SW 1271 (cell line): ENCODE measurements at places on chromosomes 5 and 9.

GRCh38 chr9:70601000-70601951 is 186.8 kb upstream of the KLF9 start:
- no peak for DNase-seq

DNA sequence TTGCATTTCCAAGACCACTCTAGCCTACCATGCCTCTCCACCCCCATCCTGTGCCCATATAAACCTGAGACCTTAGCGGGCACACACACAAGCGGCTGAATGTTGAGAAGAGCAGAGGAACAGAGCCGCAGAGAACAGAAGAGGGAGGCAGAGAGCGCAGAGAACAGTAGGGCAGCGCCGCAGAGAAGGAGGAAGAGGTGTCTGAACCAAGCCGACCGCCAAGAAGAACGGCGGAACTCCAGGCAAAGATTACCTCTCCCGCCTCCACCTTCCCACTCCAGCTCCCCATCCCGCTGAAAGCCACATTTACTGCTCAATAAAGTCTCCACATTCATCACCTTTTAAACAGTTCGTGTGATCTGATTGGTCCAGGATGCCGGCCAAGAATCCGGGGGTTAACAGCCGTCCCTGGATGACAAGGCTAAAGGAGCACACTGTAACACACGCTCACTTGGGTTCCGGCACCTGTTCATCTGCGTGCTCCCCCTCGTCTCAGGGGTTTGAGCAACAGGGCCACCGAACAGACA is 33.2 kb downstream of the GRIN3A start:
- DNase-seq = no peak

GRCh38 chr5:135092476-135092875 is 58.4 kb upstream of the PITX1 start:
- no peak for DNase-seq

GRCh38 chr5:151313357-151313756 is 9.8 kb upstream of the SLC36A3 start:
- no peak for DNase-seq

DNA sequence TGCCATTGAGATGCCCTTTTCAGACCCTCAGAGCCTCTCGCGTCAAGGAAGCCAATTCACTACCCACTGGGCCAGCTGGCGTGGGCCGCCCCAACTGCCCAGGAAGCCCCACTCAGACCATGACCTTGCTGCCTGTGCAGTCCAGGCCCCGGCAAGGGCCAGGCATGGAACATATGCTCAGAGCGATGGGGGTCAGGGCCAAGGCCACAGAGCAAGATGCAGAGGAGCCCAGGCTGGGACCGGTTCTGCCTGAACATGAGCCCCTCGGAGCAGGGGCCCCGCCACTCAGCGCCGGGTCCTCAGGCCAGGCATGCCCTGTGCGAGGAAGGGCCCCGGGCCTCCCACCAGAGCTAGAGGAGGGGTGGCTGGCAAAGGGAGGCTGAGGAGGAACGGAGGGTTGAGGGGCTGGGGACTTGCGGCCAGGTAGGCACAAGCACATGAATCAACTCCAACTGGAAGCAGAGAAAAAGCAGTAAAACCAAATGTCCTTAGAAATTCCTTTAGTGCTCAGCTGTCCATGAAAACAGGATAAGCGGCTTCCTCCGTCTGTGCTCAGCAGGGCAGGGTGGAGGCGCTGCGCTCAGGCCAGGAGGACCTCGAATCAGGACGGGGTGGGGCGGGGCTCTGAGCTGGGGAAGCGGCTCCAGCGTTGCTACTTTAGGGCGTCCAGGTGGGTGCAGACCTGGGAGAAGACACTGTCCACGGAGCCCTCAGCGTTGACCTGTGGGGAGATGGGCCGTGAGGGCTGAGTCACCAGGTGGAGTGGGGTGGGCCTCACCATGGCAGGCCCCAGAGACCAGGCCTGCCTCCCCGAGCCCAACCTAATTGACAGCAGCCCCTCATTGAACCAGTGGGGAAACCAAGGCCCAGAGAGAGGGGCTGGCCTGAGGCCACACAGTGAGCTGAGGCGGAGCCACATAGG is 9.9 kb downstream of the AK1 start:
- no peak for DNase-seq

DNA sequence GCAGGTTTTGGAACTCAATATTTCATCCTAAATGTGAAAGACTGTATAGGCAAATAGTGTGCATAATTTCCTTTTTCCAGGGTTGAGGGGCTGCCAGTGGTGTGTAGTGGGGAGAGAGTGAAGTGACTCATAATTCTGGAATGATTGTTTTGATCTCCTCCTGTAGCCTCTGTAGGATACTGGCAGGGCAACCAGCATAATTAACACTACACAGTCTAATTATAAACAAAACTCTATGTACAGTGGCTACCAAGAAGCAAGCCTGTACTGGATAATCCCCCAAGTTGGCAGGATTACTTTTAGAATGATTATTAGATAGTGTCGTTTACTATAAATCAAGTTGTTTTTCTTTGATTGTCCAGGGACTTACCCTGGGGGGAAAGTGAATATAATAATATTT is 32.2 kb downstream of the LNPEP start:
- DNase-seq = peak; percentile 78

DNA sequence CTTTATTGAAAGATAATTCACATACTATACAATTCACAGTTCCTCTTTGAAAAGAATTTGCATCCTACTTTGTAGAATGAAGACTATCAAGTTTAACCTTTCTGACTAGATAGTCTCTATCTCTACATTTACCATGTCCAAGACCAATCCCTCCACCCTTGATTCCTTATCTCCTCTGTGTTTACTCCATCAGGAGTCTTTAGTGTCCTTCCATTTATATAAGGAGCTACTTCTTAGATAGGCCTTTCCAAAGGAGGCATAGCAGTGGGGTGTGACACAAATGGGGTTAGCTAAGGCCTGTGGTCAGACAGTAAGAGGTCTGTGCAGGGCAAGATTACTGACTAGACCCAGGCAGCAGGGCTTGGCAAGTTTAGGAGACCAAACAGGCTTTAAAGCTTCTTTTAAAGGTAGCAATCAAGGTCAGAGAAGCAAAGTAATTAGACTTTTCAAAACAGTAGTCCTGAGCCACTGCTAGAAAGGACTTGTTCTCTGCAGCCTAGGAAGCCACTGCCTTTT is 11.1 kb upstream of the DMXL1 start:
- DNase-seq = no peak

DNA sequence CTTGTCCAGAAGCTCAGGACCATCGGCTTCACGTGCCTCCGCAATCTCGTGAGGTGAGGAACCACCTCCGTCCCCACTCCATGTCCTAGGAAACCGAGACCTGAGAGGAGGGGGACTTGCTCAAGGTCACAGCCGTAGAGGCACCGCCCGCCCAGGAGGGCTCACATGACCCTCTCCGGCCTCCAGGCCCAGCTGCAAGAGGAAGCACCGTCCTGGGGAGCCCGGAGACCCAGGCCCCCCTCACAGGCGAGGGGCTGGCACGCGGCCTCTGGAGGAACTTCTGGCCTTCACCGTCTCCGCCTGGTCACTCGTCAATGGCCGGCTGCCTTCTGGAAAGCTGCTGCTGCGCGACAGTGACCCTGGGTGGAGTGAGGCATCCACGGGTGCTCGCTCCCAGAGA is 24.2 kb downstream of the FAM78A start:
- no peak for DNase-seq

DNA sequence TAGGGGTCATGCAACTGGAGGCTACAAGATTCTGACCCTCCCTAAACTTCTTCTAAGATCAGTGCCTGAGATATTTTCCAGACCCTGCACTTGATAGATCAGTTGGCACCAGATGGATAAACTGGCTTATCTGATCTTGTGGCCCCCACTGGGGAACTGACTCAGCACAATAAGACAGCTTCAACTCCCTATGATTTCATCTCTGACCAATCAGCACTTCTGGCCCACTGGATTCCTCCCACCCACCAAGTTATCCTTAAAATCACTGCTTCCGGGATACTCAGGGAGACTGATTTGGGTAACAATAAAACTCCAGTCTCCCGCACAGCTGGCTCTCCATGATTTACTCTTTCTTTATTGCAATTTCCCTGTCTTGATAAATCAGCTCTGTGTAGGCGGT is 2180.4 kb upstream of the WWC1 start:
- DNase-seq = no peak

- DNase-seq = no peak
Observed at GRCh38 chr5:38752012-38752536, 93.7 kb upstream of the OSMR start.

- DNase-seq = no peak
Observed at GRCh38 chr9:35686222-35687203, 3.2 kb downstream of the TPM2 start.

- no peak for DNase-seq
Observed at GRCh38 chr9:86471171-86471815, 117.1 kb upstream of the TUT7 start.
